ENCODE measurements at places on chromosomes 2 and 18.

DNA sequence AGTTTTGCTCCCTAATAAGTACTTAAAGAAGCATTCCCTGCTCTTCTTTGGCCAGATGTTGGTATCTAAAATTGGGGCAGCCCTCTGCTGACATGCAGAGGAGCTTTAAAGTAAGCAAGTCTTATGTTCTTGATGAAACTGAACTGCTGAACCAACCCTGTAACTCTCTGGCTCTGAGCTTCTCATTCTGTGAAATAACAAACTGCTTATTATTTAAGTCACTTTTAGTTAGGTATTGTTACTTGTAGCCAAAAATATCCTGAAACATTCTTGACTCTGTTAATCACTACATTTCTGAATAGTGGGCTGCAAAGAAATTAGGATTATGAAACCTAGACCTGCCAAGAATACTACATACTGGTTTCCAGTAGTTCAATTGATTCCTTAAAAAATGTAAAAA, 15.5 kb downstream of the PPP3R1 start:
- DNase-seq: no peak

GRCh38 chr2:38224821-38225437, 149.0 kb upstream of the CYP1B1 start:
- DNase-seq: no peak

DNA sequence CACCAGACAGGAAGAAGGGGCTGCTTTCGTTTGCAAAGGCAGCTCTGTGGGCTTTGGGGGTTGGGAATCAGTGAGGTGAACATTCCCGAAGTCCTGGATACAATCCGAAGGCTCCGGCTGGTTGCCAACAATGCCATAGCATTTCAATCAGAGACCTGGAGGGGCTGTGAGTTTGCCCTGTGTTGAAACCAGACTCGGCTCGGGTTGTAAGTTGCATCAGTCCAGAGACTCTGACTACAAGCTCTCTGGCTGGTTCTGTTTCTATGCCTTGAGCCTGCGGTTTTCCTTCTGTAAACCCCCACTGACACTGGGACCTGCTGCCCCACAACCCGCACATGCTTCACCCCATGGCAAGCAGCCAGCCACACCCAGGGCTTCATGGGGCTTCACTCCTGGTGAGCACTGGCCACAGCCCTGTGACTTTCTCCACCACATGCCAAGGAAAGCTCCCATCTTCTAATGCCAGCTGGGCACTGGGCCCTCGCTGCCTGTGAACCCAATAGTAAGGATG, 85.7 kb upstream of the ODC1 start:
- no peak for DNase-seq

GRCh38 chr2:137888845-137889244, 75.4 kb upstream of the HNMT start:
- peak; percentile 12 for DNase-seq

DNA sequence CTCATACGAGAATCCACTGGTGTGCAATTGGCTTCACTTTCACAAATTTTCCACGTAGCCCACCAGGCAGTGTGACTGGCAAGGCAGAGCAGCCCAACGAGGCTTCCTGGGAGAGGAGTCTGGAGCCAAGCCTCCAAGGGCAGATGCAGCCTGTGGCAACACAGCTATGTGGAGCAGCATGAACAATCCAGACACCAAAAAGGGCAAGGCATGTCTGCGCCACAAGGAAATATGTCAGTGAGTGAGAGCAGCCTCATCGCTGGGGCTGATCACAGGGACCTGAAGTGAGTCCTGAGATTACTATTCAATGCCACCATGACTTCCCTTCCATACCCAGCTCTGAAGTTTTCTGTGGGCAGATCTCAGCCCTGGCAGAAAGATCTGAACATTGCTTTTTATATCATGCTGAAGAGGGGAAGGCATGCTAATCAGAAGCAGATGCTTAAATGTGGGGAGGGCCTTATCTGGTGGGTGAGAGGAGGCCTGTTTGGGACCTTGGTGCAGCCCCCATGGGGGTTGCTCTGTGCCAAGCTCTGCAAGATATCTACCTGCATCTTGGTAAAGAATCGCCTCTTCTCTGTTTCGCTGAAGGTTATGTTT, 40.0 kb upstream of the PUM2 start:
- DNase-seq: no peak

GRCh38 chr2:10214179-10214578, 88.5 kb upstream of the HPCAL1 start:
- no peak for DNase-seq

GRCh38 chr2:148350199-148350598, 294.4 kb upstream of the EPC2 start:
- no peak for DNase-seq

DNA sequence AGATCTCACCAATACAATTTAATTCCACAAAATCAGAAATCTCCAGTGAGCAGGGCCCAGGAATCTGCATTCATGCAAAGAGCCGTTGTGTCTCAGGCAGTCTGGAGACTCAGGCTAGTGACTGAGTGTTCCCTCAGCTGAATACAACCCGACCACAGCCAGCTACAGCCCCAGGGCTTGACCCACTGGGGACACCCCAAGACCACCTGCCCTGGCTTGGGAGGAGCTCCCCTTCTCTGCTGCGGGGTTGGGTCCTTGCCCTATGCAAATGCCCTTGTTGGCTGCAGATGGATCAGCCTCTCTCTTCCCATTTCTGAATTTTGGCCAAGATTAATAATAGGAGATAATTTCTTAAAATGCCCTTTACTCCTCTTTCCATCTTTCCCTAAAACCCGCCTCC, 157.7 kb downstream of the TWIST2 start:
- no peak for DNase-seq

- DNase-seq: no peak
These were observed 273.1 kb upstream of the UBE2E3 start for GRCh38 chr2:180707175-180707883.

DNA sequence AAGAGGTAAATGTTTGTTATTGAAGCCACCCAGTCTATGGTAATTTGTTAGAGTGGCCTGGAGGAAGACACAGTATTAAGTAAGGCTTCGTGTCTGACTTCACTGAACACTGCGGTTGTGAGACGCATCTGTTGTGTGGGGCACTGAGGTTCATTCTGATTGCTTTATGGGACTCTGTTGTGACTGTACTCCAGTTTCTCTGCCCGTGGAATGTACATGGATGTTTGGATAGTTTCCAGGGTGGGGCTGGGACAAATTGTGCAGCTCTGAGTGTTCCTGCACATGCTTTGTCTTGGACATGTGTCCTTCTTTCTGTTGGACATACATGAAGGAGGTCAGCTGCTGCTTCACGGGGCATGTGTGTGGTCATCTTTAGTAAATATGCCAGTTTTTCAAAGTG, 58.6 kb downstream of the ODC1 start:
- no peak for DNase-seq

DNA sequence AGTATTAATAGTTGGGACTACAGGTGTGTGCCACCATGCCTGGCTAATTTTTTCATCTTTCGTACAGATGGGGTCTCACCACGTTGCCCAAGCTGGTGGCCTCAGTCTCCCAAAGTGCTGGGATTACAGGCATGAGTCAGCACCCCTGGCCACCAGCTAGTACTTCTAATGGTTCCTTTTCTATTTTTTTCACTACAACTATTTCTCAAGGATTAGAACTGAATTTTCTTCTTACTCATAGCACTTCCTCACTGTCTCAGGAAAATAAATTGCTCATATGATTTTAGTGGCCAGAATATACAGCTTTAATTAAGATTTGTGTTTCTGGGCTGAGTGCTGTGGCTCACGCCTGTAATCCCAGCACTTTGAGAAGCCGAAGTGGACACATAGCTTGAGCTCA, 43.2 kb upstream of the SOS1 start:
- DNase-seq: no peak

- no peak for DNase-seq
These were observed 76.3 kb downstream of the GPD2 start for GRCh38 chr2:156512451-156512850.

DNA sequence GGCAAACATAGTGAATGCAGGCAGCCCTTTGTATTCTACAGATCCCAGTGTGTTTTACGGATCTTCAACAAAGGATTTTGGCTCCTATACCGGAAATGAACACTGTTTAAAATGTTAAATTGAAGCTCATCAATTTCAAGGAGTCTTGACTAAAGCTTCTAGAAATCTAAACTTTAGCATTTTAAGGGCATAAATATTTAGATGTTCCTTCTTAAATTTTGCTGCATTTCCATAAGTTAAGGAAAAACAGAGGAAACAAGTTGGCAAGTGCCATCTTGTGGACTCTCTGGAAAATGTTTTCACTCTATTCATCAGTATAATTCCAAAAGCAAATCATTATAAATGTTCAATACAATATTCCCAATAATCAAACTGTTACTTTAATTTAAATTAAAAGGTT, 19.6 kb downstream of the CHN1 start:
- no peak for DNase-seq
